ENCODE measurements at places on chromosomes 7 and 10.

DNA sequence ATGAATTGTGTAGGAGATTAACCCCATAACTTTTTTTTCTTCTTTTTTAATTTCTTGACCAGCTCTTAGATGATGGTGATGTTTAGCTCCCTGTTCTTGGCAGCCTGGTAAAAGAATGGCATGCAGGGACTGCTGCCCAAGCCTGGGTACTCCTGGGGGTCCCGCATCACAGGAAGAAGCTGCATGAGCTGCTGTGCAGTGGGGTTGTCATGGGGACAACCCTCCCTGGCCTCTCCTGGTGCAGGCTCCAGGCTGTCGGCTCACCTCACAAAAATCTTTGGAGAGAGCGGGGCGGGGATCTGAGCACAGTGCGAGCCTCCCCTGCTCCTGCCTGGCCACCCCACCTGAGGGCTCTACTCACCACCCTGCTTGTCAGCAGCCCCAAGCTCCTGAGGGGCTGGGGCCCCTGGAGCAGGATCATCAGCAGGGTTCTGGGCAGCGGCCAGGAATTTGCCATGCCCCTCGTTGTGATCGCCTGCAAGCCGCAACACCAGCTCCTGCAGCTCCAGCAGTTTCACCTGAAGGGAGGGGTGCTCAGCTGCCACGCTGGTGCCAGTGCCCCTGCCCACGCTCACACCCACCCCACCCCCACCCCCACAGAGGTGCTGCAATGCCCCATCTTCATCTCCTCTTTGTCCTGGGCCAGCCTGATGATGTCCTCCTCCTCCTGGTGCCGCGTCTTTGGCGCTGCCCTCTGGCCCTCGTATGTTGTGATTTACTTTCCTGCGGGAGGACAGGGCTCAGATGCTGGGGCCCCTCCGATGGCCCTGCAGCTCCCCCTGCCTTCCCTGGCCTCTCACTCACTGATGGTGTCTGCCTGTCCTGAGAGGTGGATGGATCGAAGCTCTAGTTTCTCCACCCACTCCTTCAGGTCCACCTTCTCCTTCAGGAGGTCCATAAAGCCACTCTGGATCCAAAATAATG, 15.5 kb upstream of the MTPAP start:
- no peak for DNase-seq

DNA sequence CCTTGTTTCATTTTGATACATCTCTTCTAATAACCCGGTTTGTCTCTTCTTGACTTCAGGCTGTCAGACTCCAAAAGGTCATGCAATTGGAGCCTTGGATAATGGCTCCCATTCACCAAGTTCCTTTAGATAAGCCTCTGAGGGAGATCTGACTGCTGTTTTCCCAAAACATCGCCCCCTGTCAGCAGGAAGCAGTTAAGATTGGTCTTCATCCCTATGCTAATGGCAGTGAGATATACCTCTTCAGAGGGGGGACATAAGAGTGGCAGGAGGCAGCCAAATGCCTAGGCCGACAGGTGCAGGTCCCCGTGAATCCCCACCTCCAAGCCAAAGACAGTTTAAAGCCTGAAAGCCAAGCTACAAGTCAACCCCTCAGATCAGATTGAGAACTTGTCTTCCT, 144.6 kb downstream of the WDR11 start:
- no peak for DNase-seq

GRCh38 chr10:98107644-98108430, 26.6 kb upstream of the R3HCC1L start:
- DNase-seq: no peak

DNA sequence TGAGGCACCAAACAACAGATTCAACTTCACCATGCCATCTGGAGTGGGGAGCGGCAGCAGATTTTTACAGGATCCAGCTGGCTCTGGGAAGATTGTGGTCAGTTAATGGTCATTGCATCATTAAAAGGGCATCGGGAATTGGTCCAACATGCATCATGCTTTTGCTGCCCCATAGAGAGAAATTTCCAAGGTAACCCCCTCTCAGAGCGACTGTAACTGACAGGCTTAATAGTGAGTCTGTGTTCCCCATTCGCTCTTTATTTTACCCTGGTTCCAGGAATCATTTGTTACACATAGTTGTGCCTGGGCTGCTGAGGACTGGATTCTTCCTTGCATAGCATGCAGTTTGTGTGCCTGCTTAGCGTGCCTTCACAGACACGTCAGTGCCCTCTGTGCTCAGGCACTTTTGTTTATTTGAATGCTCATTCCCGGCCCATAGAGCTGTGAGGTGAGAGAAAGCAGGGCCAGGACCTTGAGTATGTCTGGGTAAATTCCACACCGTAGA, 49.9 kb downstream of the CDHR3 start:
- DNase-seq: no peak

DNA sequence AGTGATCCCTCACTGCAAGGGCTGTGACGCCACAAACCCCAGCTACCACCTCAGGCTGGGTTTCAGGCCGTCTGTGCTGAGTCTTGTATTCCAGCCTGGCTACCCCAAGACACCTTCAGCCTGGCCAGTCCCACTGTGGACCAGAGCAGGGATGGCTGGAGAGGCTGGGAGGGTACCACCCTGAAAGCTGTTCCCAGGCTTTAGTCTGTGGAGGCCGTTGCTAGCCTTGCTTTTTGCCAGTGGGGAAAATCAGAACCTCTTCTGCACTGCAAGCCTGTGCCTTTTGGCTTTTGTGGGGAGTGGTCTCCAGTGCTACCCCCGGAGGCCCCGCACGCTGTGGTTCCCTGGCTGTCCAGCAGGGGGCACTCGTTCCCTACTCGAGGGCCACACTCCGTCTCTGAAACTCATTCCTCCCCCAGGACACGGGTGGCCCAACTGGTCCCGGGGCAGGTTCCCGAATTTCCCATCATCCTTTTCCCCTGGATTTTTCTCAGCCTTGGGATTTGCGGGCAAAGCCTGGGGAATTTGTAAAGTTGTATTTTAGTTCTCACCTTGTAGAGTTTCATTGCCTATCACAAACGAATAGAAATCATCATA, 128.4 kb upstream of the BTBD16 start:
- DNase-seq: no peak

GRCh38 chr7:32077806-32078205, 7.6 kb upstream of the PDE1C start:
- no peak for DNase-seq

DNA sequence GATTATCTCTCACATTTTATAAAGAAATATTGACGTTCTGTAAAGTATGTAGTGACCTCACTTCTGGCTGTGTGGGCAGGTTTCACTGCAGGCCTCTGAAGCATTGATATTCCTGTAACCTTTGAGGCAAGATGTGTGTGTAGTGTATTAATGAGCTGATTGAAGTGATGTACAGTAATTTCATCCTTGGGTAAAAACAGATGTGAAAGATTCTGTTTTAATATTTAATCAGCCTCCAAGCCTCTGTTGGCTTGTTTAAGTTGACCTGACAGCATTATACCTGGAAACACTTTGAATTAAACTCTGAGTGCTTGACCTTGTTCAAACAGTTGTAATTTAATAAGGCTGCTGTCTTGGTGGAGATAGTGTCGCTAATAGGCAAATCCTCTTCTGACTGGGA, 74.9 kb downstream of the KAT6B start:
- no peak for DNase-seq

GRCh38 chr10:5413012-5413938, 918 bp downstream of the NET1 start:
- no peak for DNase-seq

GRCh38 chr7:29314148-29314547, 119.6 kb downstream of the CHN2 start:
- no peak for DNase-seq

GRCh38 chr10:2619472-2619871, 447.9 kb upstream of the PFKP start:
- DNase-seq: peak; percentile 28

GRCh38 chr7:82172881-82173280, 270.7 kb downstream of the CACNA2D1 start:
- DNase-seq: no peak

DNA sequence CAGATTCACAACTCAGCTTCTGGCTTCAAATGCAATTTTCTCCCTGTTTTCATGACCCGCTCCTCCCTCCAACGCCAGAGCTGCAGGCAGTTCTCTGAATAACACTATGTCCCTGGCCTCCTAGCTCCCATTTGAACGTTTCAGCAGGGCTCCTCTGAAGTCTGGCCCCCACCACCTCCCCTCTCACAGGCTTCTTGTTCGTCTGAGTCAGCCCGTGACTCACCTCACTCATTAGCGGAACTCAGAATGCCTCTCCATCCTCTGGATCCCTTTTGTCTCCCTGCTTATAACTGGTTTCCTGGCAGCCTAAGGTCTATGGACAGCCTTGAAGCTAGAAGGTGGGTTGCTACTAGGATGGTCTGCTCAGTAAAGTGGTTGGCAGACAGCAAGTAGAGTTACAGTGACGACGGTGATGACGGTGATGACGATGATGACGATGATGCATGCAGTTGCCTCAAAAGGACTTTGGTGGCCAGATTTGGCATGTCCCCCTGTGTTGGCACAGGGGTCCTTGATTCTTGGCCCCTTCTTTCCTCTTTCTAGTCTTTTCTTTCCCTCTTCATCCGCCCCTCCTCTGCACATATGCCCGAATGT, 83.3 kb upstream of the MKLN1 start:
- no peak for DNase-seq

GRCh38 chr10:59434463-59435321, 72.3 kb upstream of the FAM13C start:
- DNase-seq: no peak

GRCh38 chr7:25287291-25287690, 59.0 kb upstream of the NPVF start:
- no peak for DNase-seq

GRCh38 chr7:111532625-111533024, 29.7 kb downstream of the IMMP2L start:
- DNase-seq: peak; percentile 50

DNA sequence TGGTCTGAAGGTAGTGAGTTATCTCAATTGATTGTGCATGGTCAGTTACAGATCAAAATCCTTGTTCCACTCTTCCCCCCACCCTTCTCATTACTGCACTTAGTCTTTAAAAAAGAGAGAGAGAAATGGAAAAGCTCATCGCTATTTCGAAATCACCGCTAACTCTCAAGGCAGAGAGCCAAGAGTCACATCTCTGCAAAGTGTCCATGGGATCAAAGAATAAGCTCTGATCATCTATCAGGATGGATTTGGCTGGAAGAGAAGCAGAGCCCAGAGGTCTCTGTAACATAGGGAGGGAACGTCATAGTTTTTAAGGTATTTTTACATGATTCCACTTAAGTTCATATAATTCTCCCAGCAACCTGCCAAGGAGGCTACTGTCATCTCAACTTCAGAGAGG, 30.0 kb upstream of the MYH16 start:
- no peak for DNase-seq

GRCh38 chr10:58516119-58516518, 3.4 kb downstream of the BICC1 start:
- no peak for DNase-seq

DNA sequence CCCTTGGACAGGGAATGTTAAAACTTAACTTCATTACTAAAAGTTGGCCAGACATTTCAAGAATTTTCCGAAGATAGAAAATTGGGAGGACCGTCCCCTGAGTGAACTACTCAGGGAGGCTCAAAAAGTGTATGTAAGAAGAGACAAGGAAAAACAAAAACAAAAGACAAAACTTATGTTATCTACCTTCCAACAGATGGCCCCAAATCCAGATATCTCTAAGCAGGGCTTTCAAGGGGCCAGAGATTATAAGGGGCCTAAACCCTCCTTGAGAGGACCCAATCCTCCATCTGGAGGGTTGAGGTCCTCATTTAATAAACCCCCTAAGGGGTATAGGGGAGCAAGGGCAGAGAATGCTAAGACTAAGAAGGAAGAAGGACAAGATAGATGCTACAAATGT, 203.6 kb downstream of the SH2D4B start:
- DNase-seq: no peak

- DNase-seq: no peak
Observed at GRCh38 chr10:24435374-24435773, 226.4 kb downstream of the KIAA1217 start.

DNA sequence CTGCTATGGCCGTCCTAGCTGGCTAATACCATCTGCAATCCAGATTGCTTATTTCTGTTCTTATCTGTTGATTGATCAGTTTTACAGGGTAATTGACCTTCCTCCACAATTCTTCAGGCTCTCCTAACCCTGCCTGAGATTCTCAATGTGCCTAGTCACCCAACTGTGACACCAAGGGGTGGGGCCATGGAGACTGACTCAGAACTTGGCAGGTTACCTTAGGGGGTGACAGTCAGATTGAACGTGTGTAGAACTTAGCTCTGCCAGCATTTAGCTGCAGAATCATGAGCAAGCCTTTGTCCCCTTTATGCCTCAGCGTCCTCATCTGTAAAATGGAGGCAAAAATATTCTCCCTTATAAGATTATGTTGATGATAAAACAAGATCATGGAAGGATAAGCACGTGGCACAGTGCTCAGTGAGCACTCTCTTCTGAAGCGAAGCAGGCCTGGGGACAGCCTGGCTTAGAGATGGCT, 19.1 kb upstream of the LEP start:
- no peak for DNase-seq

GRCh38 chr7:128948312-128948973, 10.7 kb downstream of the IRF5 start:
- DNase-seq: no peak

GRCh38 chr10:18424200-18424599, 227.2 kb downstream of the NSUN6 start:
- DNase-seq: no peak

DNA sequence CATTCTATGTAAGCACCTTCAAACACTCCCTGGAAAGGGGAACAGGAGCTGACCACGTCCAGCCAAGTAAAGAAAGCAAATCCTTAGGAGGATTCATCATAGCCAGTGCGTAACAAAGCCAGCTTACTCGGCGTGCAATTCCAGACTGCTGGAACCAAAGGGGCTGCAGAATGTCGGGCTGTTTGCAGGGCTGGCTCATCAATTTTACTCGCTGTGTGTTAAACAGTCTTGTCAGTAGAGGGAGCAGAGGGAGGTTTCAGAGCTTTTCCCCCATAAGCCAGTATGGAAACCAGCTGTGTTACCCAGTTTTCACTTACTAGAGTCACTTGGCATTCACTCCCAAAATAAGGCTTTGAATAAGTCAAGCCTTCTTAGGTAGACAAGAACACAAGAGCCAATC, 127.1 kb downstream of the KMT2E start:
- peak; percentile 7 for DNase-seq

DNA sequence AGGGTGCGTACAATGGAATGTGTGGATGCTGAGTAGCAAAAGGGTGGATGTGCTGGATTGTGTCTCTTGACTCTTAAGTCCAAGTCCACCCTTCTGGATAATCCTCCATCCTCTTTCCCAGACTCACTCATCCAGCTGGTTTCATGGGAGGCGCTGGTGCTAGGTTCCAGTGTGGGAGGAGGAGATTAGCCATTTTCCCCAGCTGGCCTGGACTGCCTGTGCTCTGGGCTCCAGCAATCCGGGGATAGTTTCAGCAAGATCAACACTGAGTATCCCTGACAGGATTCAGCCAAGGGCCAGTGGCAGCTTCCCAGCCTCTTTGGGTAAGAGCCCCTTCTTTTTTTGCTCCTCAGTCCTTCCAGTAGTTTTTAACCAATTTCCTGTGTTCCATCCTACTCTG, 21.6 kb upstream of the TRIL start:
- DNase-seq: no peak

- DNase-seq: peak; percentile 4
Observed at GRCh38 chr10:67520924-67521520, 175.0 kb downstream of the CTNNA3 start.
